Forelimb muscle (tissue), 1 donor: ENCODE measurements at places on chromosomes 2 and 18. TPM values are rescaled to one million over a fixed set of nuclear protein-coding genes. Genes with fewer than 3 reads are reported as not detected.

LONRF2 gene
- 1.5 TPM for polyA plus RNA-seq

UGT1A1 gene
- 0.08 TPM for polyA plus RNA-seq

CPO gene
- polyA plus RNA-seq, result 0.38 TPM

LYG2 gene
- 0.22 TPM for polyA plus RNA-seq

KIF1A gene
- polyA plus RNA-seq, result 3.6 TPM

MC4R gene
- polyA plus RNA-seq, result 0.16 TPM

SMAD2 gene
- polyA plus RNA-seq, result 63.9 TPM
